ENCODE measurements at places on chromosomes 5 and 9.

GRCh38 chr5:87109746-87110145 lies 157.9 kb upstream of the RASA1 start:
- DNase-seq, result no peak

DNA sequence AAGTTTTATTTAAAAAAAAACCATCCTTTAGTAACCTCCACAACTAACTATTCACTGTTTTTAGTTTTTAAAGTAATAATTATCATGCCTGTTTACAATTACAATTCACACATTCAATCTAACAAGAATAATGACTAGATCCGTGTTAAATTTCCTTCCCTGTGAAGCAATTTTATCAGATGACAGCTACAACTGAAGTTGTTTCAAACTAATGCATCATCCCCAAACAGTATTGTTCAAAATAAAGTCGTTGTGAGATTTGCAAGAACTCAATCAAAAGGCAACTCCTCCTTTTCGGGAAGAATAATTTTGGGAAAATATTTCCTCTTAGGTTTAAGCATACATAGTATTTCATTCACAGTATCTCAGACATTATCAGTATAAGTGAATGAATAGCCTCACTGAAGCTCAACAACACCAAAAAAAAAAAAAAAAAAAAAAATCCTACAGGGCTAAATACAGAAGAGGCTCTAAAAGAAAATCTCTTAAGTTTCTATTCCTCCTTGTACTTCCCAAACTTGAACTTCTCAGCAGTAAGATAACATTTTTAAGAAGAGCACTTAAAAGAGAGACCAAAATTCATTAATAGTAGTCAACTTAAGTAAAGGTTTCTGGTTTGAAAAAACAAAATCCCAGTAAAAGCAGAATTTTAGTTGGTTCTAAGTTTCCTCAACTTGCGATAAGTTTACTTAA lies 9.4 kb downstream of the C9orf72 start:
- no peak for DNase-seq

DNA sequence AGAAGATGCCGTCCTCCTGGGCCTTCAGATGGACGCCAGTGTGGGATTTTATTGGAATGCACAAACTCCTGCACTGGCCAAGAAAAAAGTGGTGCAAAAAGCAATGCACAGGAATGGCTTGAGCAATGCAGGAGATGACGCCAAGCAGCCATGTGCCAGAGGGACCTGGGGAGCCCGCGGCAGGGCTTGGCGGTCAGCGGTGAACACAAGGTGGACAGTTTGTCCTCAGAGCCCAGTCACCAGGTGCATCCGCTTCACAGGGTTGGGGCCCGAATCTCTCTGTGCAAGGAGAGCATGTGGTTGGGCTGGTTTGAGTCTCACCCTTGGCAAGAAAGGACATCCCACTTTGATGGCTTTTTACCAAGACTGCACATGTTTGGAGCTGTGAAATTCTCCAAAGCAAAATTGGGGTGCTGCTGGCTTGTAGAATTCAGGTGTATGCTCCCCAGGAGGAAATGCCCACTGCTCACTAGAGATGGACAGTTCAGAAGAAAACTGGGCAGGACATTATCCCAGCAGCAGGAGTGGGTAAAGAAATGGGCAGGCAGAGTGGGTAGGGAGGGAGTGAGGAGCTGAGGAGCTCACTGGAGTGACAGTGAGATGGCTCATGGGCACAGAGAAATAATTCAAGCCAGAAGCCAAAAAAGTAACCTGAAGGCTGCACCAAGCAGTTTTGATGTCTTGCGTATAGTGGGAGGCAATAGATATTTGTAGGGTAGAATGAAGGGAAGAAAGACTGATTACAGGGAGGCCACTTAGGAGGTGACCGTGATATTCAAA lies 463.9 kb downstream of the MTRR start:
- no peak for DNase-seq

- DNase-seq, result no peak
Measured at GRCh38 chr9:128412120-128412790, 8.4 kb upstream of the CERCAM start.

- no peak for DNase-seq
Measured at GRCh38 chr9:101018467-101018866, 10.1 kb upstream of the PLPPR1 start.

DNA sequence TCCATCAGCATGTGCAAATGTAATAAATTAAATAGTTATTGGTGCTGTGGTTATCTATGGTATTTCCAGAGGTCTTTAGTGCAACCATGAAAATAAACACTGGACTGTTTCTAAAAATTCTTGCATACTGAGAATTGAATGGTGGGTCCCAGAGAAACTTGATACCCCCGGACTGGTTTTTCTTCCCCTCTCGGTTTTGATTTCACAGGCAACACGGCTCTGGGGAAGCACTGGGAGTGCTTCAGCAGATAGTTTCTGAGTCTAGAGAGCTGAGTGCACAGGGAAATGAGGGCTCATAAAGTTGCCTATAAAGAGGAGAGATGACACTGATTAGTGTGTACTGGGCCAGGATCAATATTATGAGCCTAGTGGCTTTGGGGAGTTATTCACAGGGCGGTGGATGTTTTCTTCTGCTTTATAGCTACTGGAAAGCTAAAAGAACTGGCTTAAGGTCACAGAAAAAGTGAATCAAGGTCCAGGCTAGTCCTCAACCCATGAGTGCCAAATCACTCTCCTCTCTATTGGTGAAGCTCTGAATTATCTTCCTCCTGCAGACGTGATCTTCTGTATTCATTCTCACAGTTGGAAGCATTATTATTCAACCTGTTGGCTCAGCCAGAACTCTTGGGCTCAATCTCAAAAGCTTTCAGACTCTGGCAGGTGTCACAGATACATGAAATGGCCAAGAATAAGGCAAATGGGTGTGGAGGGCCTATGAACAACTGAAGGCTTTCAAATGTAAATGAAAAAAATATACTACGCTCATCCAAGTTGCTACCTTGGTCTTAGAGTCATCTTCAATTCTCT lies 170.2 kb upstream of the HMHB1 start:
- DNase-seq, result peak; percentile 29

DNA sequence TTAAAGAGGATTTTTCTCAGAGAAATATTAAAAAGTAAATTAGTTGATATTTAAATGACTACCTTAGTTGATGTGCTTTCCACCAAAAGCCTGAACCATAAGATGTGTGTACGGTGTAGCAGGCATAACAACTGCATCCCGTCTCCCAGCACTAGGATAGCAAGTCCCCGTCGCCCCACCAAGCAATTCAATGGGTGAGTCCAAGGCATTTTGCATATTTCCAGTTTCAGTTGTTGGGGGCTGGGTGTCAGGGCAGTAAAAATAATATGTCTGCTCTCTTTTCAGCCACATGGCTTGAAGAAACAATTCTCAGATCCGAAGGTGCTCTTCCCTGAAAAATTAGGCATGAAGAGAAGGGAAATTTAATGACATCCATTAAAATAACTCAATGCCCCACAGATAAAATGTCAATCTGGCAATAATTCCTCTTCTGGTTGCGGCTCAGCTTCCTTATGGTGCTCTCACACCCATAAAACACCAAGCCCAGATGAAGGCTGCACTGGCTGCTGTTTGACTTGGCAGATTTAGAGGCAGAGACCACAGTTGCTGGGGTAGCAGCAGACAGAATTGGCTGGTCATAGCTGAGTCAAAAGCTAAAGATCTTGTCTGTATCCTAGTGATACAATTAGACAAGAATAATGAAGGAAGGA lies 124.4 kb upstream of the ADCY2 start:
- no peak for DNase-seq

- DNase-seq, result no peak
Measured at GRCh38 chr5:132422720-132423437, 53.4 kb downstream of the SLC22A5 start.

- DNase-seq, result no peak
Measured at GRCh38 chr5:141814064-141814964, 63.9 kb downstream of the PCDH1 start.

- DNase-seq, result no peak
Measured at GRCh38 chr5:66891184-66891925, 295.2 kb downstream of the MAST4 start.

DNA sequence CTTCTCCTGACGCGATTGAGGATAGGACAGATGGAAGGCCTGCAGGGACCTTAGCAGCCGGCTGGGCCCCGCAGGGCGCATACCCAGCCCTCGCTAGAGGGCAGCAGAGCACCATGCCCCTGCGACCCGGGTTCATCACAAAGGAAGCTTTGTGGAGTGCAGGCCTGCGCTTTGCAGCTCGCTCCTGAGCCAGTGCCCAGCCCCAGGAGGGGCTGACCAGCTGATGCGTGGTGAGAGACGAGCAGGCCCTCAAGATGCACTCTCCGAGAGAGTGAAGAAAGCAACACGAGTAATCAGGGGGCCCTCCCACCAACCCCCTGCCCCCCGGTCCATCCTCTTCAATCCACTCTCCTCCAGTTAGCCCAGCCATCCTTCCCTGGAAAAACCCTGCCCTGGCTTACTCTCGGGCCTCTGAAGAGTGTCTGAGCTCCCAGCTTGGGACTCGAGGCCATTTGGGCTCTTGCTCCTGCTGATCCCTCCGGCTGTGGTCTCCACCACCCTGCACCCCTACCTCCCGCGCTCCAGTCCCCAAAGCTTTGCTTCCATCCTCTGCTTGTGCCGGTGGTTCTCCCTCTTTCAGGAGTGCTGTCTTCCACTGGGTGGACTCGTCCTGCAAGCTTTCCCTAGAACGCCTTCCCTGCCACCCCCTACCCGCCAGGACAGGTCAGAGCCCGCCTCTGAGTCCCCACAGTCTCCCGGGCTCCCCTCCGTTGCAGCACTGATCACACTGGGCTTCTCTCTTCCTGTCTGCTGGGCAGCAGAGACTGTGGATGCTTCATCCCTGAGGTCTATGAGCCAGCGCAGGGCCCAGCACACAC lies 9.1 kb upstream of the KIF12 start:
- DNase-seq, result peak; percentile 61

GRCh38 chr5:134090522-134090921 lies 24.0 kb upstream of the TCF7 start:
- no peak for DNase-seq

GRCh38 chr9:80144856-80145255 lies 573.1 kb downstream of the TLE4 start:
- DNase-seq, result no peak

GRCh38 chr5:138541511-138542179 lies 1.4 kb downstream of the ETF1 start:
- DNase-seq, result no peak

DNA sequence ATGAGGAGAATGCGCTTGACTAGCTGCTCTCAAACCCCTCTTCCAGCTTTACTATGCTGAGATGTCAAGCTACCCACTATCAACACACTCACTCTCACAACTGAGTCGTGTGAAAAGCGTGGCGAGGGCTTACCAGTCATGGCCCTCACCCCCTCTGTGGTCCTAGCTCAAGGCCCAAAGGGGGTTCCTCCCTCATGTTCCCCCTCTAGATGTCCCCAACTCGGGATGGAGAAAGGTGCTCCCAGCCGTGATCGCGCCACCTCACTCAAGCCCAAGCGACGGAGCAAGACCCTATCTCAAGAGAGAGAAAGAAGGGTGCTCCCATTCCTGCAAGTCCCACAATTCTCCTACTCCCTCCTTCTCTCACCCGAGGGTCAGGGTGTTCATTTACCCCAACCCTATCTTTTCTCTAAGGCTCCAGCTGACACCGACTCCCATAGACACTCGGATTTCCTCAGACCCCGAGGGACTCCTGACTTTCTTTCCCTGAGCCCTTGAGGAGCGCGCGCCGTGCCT lies 559 bp downstream of the SLC38A9 start:
- no peak for DNase-seq

GRCh38 chr9:137391411-137391754 lies 31.6 kb downstream of the EXD3 start:
- no peak for DNase-seq
